ENCODE measurements at places on chromosomes 5 and 9.

DNA sequence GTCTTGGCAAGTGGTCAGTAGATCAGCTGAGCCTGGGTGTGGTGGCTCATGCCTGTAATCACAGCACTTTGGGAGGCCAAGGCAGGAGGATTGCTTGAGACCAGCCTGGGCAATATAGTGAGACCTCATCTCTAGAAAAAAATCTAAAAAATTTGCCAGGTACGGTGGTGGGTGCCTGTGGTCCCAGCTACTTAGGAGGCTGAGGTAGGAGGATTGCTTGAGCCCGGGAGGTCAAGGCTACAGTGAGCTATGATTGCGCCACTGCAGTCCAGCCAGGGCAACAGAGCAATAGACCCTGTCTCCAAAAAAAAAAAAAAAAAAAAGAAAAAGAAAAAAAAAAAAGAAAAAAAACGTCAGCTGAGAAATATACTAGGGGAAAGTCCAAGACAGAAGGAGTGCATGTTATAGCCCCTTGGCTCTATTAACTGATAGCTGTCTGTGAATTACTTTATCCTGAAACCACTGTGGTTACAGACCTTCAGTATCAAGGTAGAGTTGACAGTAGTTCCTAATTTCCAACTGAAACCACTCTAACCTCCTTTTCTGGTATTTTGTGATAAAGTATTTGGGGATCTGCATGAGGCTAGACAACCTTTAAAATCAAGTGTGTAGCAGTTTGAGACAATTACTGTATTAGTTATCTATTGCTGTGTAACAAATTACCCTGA is 2.3 kb upstream of the INIP start:
- DNase-seq, result no peak

DNA sequence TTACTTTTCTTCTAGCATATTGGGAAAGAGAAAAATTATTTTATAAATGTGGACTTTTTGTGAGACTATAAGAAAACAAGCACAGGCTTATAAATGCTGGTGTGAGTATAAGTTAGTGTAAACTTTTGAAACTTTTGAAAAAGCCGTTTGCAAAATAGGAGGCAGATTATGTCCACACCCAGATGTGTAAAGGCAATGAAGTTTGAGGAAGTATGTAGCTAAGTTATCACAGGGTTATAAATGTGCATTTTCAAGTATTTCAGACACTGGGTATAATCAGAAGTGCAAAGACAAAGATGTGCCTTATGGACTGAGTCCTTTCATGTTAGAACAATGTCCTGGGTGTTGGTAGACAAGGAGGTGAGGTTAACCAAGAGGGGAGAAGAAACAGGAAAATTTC is 85.5 kb downstream of the ANXA1 start:
- DNase-seq, result no peak

GRCh38 chr9:87725900-87726709 is at the start of gene CTSL:
Gene CTSL (plus strand): TSS chr9:87726119. CDS start chr9:87727604, 1,485 bp downstream.
- peak; percentile 36 for DNase-seq

GRCh38 chr5:95846554-95847260 is 24.2 kb upstream of the GLRX start:
- peak; percentile 79 for DNase-seq

GRCh38 chr5:911601-912000 is 18.9 kb downstream of the TRIP13 start:
- no peak for DNase-seq

DNA sequence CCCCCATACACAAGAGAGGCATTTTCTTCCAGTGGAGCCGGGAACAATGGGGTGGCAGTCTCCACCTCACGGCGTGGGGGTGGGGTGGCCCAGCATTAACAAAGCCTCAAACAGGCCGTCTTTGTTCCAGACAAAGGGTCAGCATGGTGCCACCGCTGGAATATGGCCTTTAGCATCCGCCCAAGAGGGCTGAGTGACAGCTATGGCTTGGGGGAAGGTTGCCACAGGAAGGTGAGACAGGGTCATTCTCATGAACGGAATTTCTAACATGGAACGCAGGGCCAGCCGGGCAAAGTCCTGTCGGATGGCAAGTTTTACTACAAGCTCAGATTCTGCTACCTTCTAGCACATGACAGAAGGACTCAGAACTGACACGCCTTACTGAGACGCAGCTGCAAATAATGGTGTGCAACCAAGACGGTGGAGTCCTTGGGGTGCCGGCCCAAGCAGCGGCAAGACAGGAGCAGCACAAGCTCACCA is 64.0 kb downstream of the OTULIN start:
- DNase-seq, result no peak

GRCh38 chr5:137481596-137481995 is 17.5 kb downstream of the SPOCK1 start:
- no peak for DNase-seq

GRCh38 chr5:166772770-166773169 is 1518.7 kb upstream of the WWC1 start:
- no peak for DNase-seq

DNA sequence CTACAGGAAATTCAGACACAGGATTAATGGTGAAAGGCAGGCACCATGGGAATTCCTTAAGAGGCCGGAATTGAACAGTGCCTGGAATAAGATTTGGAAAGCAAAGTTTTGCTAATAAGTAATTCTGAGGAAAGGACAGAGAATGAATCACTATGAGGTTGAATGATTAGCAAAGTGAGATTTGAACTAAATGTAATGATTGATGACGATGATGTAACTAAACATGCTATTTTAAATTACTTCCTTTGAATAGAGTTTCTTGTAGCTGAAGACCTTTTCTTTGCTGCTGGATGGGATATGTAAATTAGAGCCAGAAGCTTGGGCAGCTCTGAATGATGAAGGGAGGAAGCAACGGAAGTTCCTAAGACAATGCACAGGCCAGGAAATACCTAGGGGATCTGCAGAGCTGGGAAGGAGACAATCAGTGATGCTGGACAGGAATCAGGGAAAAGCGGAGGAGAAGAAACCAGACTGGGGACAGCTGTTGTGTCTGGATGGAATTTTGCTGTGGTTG is 482.0 kb downstream of the PSAT1 start:
- DNase-seq, result no peak

DNA sequence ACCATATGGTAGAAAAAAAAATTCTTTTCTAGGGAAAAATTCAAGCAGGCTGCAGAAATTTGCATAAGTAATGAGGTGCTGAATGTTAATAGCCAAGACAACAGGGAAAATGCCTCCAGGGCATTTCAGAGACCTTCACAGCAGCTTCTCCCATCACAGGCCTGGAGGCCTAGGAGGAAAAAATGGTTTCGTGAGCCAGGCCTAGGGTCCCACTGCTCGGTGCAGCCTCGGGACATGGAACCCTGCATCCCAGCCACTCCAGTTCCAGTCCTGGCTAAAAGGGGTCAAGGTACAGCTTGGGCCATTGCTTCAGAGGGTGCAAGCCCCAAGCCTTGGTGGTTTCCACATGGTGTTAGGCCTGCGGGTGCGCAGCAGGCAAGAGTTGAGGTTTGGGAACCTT is 436.0 kb upstream of the SMC2 start:
- DNase-seq, result no peak

Measured in CD4-positive, alpha-beta T cell treated with Interleukin-15 for 4 hours (primary cell).